ENCODE measurements at places on chromosomes 3 and 15.

DNA sequence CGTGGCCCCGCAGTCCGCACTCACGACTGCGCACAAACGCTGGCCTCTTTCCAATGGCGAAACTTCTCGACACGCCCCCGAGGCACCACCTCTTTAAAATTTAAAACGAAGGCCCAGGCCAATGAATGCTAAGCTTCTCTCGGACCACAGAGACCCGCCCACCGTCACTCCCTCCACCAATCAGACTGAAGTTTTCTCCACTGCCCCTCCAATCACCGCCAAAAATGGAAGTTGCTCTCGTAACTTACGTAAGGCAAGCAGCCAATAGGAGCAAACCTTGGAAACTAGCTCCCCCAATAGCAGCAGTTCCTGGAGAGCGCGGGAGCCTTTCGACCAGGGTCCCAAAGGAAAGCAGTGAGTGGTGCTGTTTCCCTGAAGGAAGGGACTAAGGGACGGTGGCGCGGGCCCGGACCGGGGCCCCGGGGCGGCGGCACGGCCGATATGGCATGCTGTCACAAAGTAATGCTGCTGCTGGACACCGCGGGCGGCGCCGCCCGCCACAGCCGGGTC is at the start of gene TICRR:
Gene TICRR, plus strand, starts transcription at position 324 of the 510 bp plus-strand sequence. Its CDS starts 118 bp downstream, at position 442.
- peak; percentile 100 for DNase-seq

DNA sequence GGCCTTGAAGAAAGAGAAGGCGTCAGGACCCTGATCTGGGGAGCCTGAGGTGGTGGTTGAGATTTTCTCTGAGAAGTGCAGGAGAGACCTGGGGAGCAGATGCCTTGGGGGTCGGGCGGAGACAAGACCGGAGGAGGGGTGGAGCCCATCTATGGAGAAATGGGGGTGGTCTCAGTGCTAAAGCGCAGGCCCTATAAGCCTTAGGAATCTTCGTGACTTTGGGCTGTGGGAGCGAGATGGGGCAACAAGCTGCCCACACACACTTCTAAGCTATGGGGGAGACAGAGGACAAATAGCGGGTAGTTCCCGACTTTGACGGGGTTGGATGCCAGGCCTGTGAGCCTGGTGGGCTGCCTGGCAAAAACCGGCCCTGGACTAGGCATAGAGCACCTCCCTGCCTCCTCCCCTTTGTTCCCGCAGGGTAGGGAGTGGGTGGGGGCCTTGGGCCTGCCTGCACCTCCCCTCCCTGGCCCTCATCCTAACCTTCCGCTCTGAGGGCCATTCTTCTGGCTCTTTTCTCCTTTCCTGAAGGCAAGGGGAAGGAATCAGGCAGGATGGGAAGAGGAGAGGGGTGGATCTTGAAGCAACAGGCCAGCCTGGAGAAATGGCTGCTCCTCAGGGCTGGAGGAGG is 880 bp downstream of the NISCH start:
- peak; percentile 44 for DNase-seq

DNA sequence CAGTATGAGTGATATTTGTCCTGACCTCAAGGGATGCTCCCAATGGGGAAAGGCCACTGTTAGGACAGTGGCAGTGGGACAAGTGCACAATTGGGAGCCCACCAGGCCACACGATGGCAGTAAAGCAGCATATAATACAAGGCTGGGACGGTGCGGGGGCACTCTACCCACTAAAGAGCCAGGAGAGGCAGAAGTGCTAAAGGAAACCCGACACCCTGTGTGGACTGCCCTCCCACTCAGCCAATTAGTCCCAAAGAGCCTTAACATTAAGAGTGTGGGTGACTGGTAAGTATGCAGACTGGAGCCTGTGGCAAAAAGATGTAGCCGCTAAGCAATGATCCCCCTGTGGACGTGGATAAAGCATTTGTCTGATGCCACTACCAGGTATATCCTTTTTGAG is 8.2 kb upstream of the ZNF589 start:
- peak; percentile 91 for DNase-seq

DNA sequence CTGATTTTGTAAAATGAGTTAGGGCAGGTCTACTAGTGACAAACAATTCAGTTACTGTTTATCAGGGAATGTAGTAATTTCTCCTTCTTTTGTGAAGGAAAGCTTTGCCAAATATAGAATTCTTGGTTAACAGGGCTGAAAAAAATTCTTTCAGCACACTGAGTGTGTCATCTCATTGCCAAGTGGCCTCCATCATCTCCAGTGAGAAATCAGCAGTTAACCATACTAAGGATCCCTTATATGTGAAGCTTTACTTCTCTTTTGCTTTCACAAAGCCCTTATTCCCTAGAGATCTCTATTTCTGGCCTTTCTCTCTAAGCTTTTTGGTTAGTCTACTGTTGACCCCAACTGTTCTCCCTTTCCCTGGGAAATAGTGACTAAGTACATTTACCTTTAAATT is 269.1 kb downstream of the SCAPER start:
- DNase-seq: peak; percentile 3

- DNase-seq: no peak
Measured at GRCh38 chr3:64385277-64385676, 160.0 kb upstream of the PRICKLE2 start.

GRCh38 chr15:34588046-34588674 is 4.7 kb upstream of the GOLGA8B start:
- DNase-seq: peak; percentile 89

GRCh38 chr3:144415492-144415891 is 443.9 kb downstream of the DIPK2A start:
- DNase-seq: no peak

DNA sequence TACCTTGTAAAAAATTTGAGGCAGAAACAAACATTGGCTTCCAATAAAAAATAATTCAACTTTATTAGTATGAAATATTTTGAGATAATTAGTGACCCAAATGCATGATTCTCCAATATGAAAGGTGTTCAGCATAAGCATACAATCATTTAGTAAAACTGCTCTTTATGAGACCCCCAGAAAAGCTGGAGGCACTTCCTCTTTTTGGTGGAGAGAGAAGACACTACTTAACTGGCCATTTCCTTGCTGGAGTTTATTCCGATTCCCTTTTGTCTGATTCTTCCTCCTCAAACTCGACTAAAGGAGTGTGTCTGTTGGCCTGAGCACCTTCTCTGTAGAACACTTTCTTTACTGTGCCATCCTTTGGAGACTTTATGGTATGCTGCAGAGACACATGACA is 34.8 kb upstream of the DCUN1D1 start:
- DNase-seq: peak; percentile 37

DNA sequence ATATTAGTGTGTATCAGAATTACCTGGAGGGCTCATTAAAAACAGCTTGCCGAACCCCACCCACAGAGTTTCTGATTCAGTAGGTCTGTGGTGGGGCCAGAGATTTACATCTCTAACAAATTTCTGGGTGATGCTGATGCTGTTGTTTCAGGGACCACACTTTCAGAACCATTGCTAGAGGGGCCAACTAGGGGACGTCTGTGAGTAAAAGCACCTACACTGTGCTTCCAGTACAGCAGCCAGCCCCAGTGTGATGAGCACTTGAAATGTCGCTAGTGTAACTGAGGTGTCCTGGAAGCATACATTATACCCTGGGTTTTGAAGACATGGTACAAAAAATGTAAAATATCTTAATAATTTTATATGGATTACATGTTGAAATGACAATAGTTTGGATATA is 33.0 kb downstream of the AGTR1 start:
- DNase-seq: no peak

- DNase-seq: no peak
Measured at GRCh38 chr3:39185326-39185958, 7.0 kb downstream of the XIRP1 start.

- DNase-seq: no peak
Measured at GRCh38 chr15:48905847-48906246, 27.9 kb downstream of the EID1 start.

DNA sequence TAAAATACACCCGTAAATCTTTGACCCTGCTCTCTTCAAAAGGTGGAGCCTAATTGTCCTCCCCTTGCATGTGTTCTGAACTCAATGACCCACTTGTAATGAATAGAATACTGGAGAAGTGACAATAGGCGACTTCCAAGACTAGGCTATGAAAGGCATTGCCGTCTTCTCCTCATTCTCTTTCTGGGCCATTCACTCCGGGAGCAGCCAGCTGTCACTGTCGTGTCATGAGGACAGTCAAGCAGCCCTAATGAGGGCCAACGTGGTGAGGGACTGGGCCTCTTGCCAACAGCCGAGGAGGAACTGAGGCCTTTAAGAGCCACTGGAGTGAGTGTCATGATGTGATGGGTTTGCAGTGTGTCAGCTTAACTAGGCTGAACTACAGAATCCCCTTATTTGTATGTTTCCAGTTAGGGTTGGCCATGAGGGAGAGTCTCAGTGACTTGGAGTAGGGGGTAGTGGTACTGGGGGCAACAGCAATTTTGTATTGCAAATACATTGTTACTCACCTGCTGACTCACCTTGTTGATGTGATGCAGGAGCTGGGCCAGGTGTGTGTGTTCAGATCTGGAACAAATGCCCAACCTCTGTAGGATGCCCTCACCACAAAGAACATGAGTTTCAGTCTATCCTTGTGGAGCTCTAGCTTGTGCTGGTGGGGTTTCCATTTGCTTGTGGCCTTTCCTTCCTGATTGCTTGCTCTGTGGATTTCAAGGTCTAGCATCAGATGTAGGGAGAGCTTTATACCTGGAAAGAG is 188.5 kb upstream of the PROK2 start:
- DNase-seq: peak; percentile 53

GRCh38 chr3:112374333-112374734 is 41.4 kb downstream of the CD200 start:
- DNase-seq: peak; percentile 54

DNA sequence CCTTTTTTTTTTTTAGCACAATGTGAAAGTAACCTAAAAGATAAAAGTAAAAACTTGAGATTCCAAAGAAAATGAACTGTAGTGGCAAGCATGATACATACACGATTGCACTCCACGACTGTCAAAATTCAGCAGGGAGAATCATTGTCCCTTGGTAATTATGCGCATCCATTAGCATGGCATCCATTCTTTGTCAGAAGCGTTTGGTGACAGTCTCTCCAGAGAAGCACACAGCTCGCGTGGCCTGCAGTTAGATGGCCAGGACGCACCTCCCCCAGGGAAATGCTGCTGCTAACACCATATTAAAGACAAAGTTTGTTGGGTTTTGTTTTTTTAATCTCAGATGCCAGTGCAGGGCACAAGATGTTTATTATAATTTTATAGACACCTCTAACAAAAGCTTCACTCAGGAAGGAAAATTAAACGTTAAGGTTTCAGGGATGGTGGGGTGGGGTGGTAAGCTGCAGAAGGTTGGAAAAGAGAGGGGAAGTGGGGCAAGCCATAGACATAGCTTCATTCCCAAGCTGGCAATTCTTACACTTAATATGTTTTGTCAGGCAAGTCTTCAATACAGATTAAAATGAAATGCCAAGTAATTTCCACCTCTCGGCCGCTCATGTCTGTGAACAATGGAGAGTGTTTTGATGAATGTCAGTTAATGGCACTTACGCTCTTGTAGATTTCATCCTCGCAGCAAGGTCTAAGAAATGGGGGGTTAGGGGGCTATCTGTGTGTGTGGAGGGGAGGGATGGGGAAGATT is 142.8 kb upstream of the TOPAZ1 start:
- DNase-seq: no peak

DNA sequence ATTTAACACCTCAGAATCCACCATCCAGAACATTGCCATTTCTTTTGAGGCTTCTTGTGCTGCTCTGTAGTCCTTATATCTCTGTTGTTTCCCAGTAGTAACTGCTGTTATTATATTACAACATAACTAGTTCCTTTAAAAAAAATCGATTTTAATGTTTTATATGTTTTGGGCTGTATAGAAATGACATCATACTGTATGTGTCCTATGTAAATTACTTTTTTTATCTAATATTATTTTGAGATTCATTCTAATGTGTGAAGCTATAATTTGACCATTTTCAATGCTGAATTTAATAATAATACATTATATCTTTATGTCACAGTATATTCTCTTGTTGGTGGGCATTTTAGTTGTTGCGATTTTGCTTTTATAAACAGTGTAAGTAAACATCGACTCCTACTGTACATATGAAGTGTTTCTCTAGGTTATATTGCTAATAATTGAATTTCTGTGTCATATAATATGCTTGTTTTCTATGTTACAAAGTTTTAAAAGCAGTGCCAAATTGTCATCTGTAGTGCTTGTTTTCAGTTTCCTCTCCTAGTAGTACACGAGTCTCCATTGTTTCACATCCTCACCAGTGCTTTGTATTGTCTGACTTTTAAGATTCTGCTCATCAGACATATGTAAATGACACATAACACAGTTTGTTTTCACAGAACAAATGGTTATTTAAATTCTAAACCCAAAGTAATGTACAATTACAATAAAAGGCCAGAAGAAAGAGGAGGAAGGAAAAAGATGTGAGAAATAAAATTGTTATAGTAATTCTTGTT is 172.0 kb upstream of the LRRFIP2 start:
- DNase-seq: no peak

- DNase-seq: no peak
Measured at GRCh38 chr3:134320749-134321148, 53.5 kb downstream of the AMOTL2 start.

DNA sequence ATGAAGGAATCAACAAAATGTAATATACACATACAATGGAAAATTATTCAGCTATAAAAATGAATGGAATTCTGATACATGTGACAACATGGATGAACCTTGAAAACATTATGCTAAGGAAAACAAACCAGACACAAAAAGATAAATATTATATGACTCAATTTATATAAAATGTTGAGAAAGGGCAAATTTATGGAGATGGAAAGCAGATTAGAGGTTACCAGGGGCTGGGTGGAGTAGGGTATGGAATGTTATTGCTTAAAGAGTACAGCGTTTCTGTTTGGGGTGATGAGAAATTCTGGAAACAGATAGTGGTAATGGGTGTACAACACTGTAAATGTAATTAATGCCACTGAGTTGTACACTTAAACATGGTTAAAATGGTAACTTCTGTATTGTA is 50.9 kb downstream of the EMC4 start:
- no peak for DNase-seq

DNA sequence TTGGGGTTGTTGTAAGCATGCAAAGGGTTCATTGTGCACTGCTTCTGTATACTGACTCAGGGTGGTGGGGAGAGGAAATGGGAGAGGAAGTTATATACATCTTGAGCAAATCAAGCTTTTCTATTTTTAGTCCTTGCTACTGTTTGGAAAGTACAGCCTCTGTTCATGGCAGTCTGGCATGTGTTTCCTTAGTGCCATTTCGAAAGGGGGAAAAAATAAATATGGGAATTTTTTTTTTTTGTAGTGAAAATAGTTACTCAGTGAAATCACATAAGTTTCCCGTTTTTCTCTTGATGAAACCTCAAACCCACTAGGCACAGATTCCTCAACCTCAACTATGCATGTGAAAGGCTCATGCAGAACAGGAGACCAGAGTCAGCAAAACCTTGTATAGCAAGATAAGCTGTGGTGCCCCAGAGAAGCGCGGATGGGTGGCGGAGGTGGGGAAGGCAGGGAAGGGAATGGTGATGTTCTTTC is 353.3 kb downstream of the LPP start:
- DNase-seq: peak; percentile 49

GRCh38 chr3:123779655-123780231 is 104.4 kb downstream of the MYLK start:
- DNase-seq: no peak

GRCh38 chr3:145899241-145899640 is 261.7 kb downstream of the PLOD2 start:
- no peak for DNase-seq

Measured in hematopoietic multipotent progenitor cell treated with erythropoietin and hydrocortisone succinate and interleukin-3 and kit ligand, for 4 days (in vitro differentiated cells).